ENCODE measurements at places on chromosomes 6 and 20.
A peak's percentile ranks its signal among the peaks of the same experiment; 100 is the strongest.

DNA sequence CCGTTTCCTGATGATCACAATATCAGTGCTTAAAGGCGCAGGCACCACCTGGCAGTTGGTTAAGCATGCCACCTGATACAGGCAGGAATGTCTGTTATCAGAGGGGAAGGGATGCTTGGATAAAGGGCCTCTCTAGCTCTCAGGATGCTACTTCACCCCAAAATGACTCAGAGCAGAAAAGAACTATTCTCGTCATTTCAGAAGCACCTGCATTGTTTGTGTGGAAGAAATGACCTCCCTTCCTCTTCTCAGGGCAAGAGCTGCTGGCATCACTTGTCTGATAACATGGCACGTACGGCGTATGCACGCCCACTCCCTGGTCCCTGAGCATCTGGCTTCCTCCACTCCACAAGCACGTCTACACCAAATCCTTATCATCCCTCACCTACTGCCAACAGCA, 47.3 kb downstream of the ATP9A start:
- DNase-seq = no peak

- no peak for DNase-seq
Measured at GRCh38 chr20:57082357-57082945, 184.0 kb downstream of the BMP7 start.

DNA sequence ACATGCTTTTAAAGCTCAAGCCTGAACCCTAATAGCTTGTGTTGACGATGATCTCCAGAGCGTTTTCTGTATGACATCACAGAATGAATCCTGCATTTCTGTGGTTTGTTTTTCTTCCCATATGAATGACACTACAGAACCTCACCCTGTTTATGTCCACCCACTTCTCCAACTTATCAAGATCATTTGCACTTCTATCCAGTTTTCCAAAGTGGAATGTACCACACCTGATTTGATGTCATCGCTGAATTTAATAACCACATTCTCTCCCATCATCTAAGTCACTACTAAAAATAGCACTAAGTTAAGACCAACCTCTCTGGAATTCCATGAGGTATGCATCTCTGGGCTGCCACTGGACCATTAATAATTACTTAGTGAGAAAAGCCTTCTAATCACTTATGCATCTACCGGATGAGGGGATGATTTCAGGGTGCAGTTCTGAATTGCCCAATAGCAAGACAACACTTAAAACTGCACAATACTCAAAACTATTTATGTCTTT, 33.3 kb upstream of the CITED2 start:
- DNase-seq = peak; percentile 79

DNA sequence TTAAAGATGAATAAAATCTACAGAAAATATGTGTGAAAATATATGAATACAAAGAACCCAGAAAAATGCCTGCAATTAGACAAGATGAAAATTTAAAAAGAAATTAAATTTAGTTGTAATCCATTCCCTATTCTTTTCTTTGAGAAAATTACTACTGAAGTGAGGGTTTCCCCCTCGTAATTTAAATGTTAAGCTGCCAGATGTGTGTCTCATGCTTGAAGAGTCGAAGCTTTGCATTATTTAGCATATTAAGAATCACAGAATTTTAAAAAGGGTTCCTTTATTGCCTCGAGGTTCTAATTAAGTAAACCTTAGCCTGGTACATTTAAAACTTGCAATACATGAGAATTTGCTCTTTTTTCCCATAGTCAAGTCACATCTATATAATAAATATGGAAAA, 630.1 kb downstream of the TFAP2A start:
- no peak for DNase-seq

GRCh38 chr6:159093609-159094443, 49.0 kb upstream of the TAGAP start:
- DNase-seq = no peak

GRCh38 chr6:47672816-47673215, 25.6 kb upstream of the ADGRF4 start:
- DNase-seq = peak; percentile 11
